ENCODE measurements at places on chromosomes 3 and 15.

DNA sequence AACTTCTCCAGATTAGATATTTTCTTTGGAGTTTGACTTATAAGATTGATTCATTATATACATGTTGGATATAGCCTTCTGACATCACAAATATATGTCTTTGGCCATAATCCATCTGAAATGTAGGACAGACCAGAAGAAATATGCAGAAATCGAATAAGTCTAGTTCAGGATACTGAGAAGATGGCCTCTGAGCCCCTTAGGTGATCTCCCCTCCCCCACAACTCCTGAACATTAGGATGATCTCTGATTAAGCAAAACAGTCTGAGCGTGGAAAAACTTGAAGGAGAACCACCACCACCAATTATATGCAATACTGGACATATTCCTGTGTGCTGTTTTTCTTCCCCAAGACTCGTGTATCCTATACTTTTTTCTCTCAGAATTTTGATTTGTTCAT, 3.2 kb downstream of the SETD5 start:
- no peak for DNase-seq

GRCh38 chr15:59364248-59364647, 8.4 kb downstream of the MYO1E start:
- no peak for DNase-seq

DNA sequence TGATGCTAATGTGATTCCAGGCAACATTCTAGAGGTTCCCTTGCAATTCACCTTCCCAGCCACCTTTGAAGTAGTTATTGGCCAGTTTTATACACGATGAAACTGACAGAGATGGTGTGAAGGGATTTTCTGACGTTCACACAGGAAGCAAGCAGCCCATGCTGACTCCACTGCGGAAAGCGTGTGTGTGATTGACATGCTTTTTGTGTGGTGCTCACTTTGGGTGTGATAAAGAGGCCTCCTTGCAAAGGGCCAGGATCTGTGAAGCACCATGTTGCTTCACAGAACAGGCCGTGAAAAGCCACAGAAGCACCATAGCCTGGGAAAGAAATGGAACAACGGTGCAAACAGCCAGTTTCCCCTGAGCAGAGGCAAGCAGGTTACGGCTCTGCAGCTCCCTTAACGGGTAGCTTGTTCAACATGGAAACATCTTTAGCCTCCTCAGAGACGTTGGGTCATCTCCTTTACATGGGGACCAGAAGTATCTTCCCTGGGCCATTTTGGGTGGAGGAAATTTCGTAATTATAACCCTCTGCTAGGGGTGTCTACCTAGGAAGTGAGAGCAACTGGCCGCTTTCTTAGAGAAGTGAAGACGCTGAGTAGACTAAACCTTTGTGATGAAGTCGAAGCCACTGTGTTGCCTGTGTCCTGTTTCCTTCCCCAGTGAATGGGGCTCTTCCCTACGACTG, 108.5 kb downstream of the APBA2 start:
- no peak for DNase-seq

DNA sequence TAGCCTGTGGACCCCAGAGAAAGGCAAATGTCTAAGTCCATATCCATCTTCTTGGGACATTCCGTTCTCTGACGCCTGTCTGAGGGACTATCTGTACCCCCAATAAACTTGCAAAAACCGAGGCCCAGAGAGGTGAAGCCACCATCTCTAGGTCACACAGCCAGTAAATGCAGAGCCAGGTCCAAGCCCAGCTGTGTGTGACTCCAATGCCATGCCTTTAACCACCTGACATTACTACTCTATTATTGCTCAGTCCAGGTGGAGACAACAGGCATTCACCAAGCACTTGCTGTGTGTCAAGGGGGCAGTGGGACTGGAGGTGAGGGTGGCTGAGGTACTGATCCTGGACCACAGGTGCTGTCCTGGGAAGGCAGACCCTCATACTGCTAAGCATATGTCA, 25.4 kb downstream of the CYP8B1 start:
- no peak for DNase-seq

DNA sequence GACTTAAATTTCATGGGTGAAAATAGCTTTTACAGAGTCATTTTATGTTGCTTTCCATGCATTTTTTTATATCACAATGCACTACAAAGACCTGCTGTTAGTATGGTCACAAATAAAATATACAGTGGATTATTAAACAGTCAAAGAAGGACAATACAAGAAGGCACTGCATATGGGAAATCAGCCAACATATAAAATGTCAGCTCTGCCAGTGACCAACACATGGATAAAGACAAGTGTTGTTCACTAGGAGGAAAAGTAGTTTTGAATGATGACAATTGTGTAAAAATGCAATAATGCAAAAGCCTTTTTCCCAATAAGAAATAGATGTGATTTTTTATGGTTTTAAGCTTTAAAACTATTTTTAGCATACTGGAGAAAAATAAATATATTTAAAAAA, 425.3 kb upstream of the CBLB start:
- DNase-seq, result no peak

DNA sequence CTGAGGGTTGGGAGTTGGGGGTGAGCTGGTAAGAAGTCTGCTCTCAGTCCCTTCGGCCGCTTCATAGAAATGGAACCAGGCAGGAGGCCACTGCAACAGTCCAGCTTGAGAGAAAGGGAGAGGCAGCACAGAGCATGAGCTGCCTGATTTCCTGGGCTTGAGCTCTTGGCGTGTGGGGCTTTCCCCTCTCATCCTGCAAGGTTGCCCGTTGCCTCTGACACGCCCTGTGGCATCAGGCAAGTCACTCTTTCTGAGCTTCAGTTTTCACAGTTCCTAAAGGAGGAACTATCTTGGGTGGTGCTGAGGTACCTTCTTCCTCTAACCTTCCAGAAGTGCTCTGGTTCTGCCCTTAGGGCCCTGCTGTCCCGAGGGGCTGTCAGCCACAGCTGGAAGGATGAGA, 4.9 kb downstream of the MESP2 start:
- DNase-seq, result no peak

- no peak for DNase-seq
These were observed 3.9 kb upstream of the PARP14 start for GRCh38 chr3:122676759-122677158.

GRCh38 chr3:188518835-188519452, 365.0 kb downstream of the LPP start:
- no peak for DNase-seq

GRCh38 chr15:63465104-63465503, 39.3 kb upstream of the USP3 start:
- no peak for DNase-seq

DNA sequence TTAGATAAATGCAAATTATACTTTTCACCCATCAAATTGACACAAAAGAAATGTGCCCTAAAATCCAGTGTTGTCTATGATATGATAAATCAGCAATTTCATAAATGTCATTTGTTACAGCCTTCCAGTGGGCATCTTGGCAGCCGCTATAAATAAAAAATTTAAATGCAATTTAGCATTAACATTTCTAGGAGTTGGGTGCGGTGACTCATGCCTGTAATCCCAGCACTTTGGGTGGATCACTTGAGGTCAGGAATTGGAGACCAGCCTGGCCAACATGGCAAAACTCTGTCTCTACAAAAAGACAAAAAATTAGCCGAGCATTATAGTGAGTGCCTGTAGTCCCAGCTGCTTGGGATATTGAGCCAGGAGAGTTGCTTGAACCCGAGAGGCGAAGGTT, 65.9 kb upstream of the POMGNT2 start:
- no peak for DNase-seq

DNA sequence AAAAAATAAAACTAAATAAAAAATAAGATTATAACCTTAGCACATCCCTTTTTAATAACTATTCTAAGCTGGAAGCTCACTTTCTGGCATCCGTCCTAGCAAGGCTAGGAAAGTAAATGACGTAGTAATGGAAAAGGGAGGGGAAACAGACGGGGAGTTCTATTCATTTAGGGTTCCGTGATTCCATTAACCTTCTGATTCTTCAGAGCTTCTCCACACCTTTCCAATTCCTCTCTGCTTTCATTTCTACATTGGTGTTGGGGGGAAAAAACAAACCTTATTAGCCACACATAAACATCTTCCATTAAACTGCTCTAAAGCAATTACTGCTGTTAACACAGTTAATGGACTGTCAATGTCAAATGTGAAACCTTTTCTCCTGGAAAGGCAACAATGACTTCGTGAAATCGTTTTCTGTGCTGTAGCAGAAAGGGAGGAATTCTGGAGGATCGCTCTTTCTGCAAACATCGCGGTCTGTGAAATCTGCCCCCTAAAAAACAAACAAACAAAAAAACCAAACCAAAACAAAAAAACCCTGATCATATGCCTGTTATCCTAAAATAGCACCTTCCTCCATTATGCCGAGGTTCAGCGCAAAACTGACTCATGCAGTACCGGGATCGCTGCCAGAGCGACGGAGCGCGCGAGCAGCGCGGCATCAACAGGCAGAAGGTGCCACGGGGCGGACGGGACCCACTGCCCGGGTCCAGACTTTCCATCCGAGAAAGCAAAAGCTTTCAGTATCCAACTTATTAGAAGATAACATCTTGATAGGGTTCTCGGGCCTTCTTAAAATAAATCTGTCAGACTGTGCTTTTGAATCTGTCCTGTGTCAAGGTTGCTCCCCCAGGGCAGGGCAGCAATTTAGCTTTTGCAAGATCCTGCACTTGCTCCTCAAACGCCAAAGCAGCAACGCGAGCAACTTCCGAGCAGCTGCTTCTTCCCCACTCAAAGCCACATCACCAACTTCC, 156.2 kb downstream of the FGF12 start:
- DNase-seq, result no peak

DNA sequence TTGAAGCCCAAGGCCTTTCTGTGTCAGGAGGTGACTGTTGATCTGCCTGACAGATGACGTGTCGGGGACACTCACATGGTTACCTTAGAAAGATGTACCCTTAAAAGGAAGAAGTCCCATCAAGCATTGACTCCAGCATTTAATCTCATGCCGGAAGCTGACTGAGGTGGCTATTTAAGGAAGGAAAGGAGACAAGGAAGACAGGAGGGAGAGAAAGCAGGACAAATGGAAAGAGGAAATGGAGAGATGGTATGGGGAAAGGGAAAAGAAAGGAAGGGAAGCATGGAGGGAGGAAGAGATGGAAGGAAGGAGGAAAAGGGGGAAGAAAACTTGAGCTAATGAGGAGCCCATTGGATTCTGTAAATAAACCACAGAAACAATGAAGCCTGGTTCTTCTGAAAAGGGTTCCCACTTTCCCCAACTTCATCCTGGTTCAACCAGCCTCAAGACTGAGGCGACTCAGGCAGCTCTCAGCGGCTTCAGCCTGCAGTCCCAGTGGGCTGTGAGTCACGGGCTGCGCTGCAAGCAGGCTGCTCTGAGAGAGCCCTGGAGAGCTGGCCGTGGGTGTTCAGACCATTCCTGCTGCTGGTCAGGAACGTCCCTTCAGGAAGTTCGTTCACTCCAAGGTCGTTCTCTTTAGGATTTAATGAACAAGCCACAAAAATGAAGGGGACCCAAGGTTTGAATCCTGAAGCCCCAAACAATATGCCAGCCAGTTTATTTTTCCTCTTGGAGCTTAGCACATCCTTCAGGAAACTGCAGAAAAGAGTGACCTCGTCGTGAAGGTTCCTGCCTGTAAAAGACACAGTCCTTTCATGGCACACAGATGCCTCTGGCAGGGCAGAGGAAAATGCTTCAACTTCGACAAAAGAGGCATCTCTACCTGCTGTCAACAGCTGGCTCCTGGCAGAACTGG, 69.6 kb upstream of the THBS1 start:
- no peak for DNase-seq

DNA sequence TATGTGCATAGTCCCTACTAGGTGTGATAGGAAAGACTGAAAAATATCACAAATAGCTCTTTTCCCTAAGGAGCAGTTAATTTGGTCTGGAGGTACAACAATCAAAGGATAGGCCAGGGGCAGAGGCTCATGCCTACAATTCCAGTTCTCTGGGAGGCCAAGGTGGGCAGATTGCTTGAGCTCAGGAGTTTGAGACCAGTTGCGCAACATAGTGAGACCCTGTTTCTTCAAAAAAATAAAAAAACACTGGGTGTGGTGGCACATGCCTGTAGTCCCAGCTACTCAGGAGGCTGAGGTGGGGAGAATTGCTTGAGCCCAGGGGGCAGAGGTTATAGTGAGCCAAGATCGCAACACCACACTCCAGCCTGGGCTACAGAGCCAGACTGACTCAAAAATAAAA, 30.2 kb upstream of the BHLHE40 start:
- no peak for DNase-seq

DNA sequence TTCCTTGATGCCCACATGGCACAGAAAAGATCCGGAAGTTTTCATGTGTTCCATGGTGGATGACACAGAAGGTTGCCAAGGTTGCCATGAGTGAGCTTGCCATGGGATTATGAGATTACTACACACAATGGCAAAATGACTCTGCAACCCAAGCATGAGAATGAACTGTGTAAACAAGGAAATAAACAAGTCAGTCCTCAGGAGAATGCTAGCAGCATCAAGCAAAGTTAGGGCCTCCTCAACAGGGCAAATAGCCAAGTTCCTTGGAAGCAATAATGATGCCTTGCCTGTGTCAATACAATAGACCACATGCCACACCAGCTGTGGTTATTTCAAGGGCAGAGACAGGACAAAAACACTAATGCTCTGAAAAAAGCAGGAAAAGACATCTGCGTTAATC, 41.8 kb downstream of the AQR start:
- no peak for DNase-seq

DNA sequence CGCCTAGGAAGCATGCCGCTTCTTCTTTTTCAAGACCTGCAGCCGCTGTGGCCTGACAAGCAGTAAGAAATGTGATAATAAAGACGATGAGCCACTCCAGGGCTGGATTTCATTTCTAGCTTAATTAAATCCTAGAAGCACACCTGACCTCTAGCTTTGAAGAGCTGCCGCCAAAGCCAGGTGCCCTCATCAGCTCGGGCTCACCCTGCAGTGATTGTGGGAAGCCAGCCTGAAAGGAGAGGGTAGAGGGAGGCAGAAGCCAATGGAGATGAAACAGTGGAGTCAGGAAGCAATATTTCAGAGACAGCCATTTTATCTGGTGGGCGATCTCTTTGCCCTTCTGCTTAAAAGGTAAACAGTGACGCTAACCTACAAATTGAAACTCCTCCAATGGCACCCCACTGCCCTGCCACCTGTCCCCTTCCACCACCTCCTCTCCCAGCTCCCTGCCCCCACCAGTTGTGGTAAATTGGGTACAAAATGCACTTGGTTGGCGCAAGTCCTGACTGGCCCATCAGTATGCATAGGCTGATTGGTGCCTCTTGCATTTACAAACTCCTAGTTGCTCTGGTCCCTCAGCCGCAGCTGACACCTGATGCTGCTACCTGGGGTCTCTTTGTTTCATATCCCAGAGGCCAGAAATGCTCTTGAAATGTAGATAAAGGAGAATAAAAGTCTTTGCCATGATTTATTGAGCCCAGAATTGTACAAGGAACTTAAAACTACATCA, 385.3 kb downstream of the PDCD6IP start:
- DNase-seq, result no peak

- no peak for DNase-seq
These were observed 233.0 kb upstream of the KCNMB2 start for GRCh38 chr3:178302966-178303930.

DNA sequence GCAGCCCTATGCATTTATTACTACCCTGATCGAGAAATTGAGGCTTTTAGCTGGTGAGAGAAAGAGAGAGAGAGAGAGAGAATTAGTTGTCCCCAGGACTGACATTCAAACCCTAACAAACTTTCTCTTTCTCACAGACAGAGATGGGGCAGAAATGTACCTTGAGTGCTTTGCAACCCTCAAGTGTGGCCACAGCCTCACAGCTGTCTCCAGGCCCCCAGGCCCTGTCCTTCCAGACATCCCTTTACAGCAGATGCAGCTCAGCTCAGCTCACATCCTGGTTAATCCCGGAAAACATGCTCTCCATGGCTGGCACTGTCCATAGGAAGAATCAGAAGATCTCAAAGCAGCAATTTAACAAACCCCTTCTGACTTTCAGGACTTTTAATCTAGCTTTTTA, 67.6 kb downstream of the DCLK3 start:
- no peak for DNase-seq

- DNase-seq, result no peak
These were observed 35.3 kb downstream of the KCNH8 start for GRCh38 chr3:19183584-19183983.

Measured in stimulated activated CD4-positive, alpha-beta T cell treated with anti-CD3 and anti-CD28 coated beads, Interleukin-1b, Interleukin-23, amount 100 ng/mL, for 1 hour (primary cell).